ENCODE measurements at places on chromosomes 6 and 20.

DNA sequence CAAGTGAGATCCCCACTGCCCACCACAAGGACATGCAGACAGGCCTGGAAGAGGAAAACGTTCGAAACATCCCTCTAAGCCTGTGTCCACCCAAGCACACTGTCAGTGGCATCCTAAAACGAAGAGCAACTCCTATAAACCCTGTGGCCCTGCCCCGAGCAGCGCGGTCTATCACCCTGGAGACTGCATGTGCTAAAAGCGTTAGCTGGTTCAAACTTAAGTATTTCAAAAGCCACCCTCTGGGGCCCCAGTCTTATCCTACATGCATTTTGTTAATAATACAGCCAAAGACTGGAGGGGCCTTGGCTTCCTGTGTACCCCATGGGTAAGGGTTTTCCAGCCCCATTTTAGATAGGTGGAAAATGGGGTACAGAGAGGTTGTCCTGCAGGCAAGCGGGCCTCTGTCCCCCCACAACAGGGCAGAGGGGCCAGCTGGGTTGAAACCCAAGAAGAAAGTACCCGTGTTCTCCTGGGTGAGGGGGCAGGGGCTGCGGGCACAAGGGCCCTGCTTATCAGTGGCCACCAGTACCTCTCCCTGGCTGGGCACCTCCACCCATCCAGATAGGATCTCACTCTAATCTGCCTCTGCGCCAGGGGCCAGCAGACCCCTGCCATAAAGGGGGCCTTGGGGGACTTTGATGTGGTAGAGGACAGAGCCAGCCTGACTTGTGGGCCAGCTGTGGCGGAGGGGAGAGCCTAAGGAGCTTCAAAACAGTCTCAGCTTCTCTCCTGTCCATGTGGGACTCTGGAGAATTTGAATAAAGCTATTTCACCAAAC, 28.3 kb downstream of the PREX1 start:
- DNase-seq: peak; percentile 3

GRCh38 chr20:10132387-10132786, 86.2 kb upstream of the SNAP25 start:
- no peak for DNase-seq

DNA sequence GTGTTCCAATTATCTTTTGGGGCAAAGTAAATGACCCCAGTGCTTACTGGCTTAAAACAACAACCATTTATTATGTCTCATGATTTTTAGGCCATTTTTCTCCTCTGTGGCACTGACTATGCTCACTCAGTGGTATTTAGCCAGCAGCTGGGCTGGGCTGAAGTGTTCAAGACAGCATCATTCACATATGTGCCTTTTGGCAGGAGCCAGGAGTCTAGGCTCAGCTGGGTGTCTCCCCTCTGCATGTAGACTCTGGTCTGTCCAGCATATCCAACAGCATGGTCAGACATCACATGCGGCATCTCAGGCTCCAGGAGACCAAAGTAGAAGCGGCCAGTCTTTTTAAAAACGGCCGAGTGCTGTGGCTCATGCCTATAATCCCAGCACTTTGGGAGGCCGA, 120.3 kb upstream of the TOP1 start:
- no peak for DNase-seq

- DNase-seq: no peak
These were observed 90.9 kb downstream of the SCAF8 start for GRCh38 chr6:154824076-154824475.

- DNase-seq: no peak
These were observed 86.7 kb downstream of the AHI1 start for GRCh38 chr6:135410856-135411255.

- DNase-seq: no peak
These were observed 33.8 kb upstream of the OSTM1 start for GRCh38 chr6:108108374-108108773.
